ENCODE measurements at places on chromosomes 2 and 18.

- no peak for DNase-seq
These were observed 416.7 kb downstream of the THSD7B start for GRCh38 chr2:137182071-137182470.

GRCh38 chr2:54528311-54528955, 72.3 kb downstream of the SPTBN1 start:
- peak; percentile 70 for DNase-seq

- DNase-seq = no peak
These were observed 282.3 kb downstream of the EIPR1 start for GRCh38 chr2:3094999-3095958.

DNA sequence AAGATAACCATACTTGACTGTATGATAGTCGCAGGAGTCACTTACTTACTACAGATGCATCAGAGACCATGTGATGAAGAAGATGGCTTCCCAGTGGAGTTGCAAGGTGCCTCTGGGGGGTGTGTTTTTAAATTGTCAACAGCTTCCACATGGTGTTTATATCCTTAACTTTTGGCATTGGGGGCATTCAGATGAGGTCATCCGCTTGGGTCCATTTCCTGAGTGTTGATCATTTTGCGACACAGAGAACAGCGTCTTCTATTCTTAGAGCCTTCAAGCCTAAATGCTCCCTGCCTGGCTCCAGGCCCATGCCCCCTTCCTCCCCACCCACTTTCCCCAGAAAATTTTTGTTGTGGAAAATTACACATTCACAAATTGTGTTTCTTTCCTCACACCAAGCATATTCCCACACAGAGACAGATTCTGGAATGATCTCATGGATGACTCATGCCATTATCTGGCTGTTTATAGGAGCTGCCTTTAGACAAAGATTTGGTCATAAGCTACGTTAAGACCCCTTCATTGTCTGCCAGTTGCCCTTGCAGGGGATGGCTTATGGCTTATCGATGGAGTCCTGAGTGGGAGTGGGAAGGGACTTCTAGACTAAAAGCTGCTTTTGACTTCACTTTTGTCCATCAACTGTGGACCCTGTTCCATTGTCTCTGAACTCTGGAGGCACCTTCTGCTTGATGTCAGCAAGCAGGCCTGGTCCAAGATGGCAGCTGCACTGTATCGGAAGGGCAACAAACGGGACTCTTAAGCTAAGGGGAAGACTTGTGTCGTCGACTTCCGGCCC, 91.8 kb downstream of the CABLES1 start:
- peak; percentile 80 for DNase-seq

- DNase-seq = peak; percentile 8
These were observed 122.5 kb downstream of the FOXI3 start for GRCh38 chr2:88329815-88330603.

GRCh38 chr2:110810404-110810803, 78.0 kb downstream of the ACOXL start:
- no peak for DNase-seq

GRCh38 chr2:188969236-188969635, 4.9 kb upstream of the COL3A1 start:
- DNase-seq = peak; percentile 68

GRCh38 chr2:32189011-32189410, 23.3 kb downstream of the SLC30A6 start:
- no peak for DNase-seq

GRCh38 chr2:174350018-174350417, 15.3 kb downstream of the SP9 start:
- DNase-seq = no peak

GRCh38 chr2:200523604-200524003, 2.4 kb upstream of the SGO2 start:
- no peak for DNase-seq

- DNase-seq = peak; percentile 23
These were observed 76.5 kb downstream of the LPIN1 start for GRCh38 chr2:11822746-11823451.

- DNase-seq = peak; percentile 65
These were observed 119.9 kb upstream of the PIEZO2 start for GRCh38 chr18:11269257-11269656.

- DNase-seq = no peak
These were observed 70.4 kb upstream of the ST6GAL2 start for GRCh38 chr2:106956416-106956815.

DNA sequence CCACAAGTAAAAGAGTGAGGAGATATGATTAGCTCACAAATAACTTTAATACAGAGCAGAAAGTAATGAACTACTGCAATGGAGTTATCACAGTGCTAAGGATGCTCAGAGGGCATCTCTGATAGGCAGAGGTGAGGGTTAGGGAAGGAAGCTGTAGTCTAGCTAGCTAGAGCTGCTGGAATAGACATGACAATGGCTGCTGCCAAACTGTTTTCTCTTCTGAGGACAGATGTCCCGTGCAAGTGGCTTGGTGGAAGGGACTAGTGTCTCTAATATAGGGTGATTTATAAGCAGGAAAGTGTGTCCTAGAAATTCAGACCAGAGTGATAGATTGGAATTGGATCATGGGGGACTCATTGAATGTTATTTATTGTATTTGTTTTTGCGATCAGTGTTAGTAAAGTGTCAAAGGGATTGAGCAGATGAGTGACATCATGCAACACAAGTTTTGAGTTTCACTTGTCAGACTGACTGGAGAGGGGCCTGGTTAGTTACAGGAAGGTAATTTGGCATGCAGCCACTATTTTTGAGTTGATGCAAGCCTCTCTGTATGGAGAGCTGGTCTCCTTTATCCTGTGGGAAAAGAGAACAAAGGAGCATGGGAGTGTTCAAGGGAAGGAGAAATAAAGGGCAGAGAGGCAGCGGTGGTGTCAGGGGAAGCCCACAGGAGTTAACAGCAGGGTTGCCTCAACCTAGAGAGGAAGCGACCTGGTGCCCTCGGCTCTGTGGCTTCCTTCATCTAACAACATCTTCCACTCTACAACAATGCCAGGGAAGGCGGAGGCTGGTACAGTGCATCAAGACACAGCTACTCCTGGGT, 1.9 kb downstream of the CTLA4 start:
- no peak for DNase-seq

DNA sequence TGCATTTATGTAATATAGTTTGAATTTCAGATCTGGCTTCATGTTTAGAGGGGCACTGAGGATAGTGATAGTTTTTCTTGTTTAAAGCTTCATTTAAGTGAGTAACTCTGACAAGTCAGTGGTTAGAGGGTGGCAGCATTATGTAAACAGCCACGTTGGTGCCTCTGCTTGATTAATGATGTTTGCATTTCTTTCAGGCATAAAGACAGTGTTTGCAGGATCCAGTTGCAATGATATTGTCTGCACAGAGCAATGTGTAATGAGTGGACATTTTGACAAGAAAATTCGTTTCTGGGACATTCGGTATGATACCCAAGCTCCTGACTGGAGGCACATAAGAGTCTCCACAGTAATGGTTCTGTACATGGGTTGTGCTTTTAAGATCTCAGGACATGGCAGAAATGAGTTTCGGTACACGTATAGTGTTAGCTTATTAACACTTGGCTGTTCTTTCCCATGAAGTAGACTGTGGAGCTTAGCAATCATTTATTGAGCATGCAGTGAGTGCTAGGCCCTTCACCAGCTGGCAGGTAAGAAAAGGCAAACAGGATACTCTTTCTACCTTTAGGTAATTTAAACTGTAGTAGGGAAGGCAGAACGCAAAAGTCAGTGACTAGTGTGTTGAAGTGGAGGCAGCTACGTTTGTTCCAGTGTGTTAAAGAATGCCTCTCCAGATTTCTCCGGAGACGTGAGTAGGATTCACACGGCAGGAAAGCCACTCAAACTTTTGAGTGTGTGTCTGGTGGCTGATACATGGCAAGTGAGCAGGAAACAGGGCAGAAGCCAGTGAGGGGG, 17.4 kb upstream of the SAG start:
- no peak for DNase-seq

DNA sequence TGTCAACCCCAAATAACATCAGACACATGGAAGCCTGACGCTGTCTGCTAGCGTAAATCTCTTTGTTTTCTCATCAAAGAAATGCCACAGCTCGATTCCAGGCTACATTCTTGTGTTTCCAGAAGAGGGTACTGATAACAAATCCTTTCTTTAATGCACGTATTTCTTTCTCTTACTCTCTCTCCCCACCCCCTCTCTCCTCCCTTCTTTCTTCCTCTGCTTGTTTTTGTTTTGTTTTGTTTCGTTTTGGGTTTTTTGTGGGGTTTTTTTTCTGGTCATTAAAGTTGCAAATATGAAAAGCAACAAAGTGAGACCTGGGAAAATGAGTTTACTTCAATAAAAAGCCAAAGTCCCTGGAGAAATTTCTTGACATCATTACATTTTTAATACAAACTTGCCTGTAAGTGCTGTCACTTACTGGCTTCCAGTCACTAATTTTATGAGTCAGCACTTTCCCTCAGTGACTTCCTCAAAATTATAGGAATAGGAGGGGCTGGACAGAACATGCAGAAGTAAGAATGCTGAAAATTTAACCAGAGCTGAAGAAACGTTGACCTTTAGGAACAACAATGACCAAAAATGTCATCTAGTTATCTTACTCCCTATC, 106.7 kb upstream of the NABP1 start:
- DNase-seq = peak; percentile 79

GRCh38 chr18:28458751-28459150, 281.8 kb upstream of the CDH2 start:
- DNase-seq = no peak

DNA sequence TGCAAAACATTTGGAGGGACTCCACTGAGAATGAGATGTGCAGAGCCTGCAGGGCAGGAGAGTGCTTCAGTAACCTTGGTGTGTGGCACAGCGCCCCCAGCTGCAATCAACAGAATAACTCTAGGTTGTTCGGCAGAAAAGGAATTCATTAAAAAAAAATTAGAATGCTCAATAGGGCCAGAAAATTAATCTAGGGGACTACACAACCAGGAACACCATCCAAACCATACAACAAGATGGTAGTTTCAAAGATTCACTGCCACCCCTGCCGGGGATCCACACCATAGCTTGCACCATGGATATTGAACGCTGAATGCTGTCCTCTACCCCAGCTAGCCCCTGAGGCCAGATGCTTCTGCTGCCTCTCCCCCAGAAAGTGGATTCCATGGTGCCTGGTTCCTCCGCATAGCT, 50.1 kb downstream of the THUMPD2 start:
- DNase-seq = peak; percentile 47

GRCh38 chr2:170013802-170014551, 164.0 kb upstream of the MYO3B start:
- DNase-seq = no peak

DNA sequence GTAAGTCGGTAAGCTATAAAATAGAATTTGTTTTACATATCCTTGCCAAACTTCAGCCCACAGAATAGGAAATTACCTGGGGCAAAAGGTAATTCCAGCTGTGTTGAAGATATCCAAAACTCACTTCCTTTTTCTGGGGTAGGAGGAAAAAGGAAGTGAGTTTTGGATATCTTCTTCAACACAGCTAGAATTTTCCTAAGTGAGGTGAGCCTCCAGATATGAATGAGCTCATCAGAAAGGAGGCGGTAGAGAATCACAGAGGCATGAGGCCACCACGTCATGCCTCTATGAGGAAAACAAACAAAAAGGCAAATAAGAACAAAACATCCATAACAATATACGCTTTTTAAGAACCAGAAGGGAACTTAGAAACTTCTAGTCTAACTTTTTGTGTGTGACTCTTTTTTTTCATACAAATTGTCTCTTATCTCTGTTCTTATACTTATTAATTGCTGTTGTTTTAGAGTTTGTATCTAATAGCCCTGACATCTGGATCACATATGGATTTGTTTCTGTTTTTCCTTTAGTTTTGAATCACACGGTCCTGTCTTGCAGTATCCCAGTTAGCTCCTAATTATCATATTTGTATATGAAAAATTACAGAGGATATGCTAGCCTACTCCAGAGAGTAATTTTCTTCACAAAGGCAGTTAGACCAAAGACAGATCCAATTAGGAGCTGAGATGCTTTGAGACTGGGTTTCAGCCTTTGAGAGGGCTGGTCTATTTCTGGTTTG, 104.5 kb downstream of the RBM43 start:
- peak; percentile 9 for DNase-seq

- DNase-seq = no peak
These were observed 25.5 kb upstream of the KCNG2 start for GRCh38 chr18:79772108-79772864.

- DNase-seq = peak; percentile 15
These were observed 650.5 kb downstream of the GALR1 start for GRCh38 chr18:77899972-77900754.

DNA sequence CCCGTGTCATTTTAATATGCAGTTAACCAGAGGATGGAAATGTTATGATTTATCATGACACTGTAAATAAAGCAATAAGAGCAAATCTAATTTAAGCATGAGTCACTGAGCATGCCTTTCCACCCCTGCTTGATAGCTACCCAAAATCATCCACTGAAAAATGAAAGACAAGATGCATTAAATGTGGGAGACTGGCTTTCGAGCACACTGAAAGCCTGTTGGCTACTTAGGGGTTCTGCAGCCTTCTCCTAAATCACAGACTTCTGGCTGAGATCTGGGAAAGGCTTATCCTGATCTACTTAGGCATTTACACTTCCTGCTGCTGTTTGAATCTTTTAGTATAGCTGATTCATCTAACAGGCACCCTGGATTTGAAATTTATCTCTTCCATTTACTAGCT, 778.3 kb upstream of the CDH7 start:
- no peak for DNase-seq

GRCh38 chr2:178298785-178299212, 104.5 kb downstream of the OSBPL6 start:
- peak; percentile 54 for DNase-seq

DNA sequence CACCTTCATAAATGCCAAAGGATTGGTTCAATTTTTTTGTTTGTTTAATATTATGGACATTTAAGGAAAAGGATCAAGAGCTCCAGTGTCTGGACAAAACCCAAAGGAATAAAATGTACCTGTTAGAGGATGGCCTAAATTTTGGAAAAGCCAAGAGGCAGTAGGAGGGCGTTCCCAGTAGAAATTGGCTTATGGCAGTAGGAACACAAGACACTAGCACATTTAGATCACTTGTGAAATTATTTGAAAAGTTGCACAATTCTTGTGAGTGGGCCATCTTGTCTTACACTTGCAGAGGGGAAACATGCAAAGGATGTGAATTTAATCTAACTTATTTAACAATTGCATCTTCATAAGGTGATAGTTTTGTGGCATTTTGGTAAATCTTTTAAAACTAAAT, 3.2 kb downstream of the BZW1 start:
- peak; percentile 42 for DNase-seq

DNA sequence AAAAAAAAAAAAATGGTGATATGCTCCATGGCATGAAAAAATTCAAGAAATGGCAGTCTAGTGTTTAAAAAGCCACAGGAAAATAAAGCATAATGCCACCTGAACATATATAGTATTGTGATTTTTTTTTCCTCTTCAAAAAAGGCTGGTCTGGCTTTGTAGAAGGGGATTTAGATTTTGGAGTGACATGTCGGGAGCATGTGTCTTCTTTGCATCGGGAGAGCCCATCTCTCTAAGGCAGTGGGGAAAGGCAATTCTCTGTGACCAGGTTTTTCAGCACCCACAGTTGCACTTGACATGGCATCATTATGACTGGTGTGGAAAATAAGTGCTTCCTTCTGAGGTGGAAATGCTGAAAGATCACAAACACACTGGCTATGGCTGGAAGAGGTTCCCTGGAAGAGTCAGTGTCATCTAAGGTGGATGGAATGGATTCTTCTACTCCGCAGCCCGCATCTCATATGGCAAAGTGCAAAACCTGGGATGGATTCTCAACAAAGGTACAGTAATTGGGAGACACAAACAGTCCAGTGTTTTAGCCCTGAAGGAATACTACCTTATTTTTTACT, 172.5 kb downstream of the AGAP1 start:
- peak; percentile 90 for DNase-seq

GRCh38 chr18:75742516-75742915, 315.0 kb upstream of the SMIM21 start:
- peak; percentile 23 for DNase-seq

Data from AG10803 (cell line).